ENCODE measurements at places on chromosomes 6 and 20.

DNA sequence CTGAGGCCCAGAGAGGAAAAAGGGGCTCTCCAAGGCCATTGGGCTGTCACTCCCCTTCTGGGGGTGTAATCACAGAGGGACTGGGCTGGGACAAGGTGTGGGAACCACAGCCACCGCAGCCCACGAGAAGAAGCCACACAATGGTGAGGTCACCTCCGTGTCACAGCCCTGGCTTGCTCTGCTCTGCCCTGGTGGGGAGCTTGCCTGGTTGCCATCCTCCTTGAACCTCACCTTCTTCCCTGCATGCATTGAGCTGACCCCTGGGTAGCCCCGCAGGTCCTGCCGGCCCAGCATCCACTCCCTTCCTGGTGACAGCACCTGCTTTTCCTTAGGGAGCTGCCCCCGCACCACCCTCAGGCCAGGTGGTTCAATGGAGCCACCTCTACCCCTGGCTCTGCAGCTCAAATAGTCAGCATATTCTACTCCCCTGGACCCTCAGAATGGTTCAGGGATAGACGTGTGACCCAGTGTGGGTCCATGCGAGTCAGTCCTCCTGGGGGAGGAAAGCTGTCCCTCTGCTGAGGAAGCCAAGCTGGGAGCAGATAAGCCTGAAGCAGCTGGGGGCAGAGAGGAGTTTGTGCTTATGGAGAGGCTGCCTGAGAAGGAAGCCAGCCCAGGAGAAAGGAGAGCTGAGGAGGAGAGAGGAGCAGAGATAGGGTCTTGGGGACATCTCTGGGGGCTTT is 21.3 kb downstream of the RBM38 start:
- DNase-seq, result no peak

DNA sequence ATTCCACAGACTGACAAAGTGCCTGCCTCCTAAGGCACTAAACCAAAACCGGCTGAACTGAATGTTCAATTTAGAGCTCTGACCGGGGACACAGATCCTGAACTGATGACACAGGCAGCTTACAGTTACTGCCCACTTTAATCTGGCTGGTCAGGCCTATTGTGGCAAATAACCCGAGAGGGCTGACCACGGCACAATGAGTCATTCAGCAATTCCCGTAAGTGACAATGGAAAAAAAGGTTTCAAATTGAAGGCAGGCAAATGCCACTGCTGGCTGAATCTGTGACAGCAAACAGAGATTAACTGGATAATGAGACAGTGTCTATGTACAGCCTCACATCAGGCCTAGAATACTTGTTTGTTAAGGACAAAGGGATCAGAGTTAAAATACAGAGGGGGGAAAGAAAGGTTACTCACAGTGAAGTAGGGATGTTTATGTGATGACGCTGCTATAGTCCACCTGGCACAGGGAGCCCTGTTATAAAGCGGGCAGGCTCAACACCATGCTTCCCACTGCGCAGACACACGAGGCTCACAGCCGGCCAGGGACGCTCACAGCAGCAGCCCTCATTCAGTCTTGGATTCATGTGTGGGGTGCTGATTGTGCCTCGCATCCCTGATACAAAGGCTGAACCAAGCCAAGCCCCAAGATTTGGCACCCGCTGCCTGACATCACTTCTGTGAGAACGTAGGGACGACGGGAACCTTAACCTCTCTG is 54.4 kb downstream of the RTN4IP1 start:
- no peak for DNase-seq

- no peak for DNase-seq
Measured at GRCh38 chr6:10382322-10382721, 32.6 kb downstream of the TFAP2A start.

- DNase-seq, result no peak
Measured at GRCh38 chr6:54093326-54093948, 17.8 kb upstream of the MLIP start.

GRCh38 chr6:112560651-112561050 is 213.5 kb downstream of the RFPL4B start:
- DNase-seq, result no peak

DNA sequence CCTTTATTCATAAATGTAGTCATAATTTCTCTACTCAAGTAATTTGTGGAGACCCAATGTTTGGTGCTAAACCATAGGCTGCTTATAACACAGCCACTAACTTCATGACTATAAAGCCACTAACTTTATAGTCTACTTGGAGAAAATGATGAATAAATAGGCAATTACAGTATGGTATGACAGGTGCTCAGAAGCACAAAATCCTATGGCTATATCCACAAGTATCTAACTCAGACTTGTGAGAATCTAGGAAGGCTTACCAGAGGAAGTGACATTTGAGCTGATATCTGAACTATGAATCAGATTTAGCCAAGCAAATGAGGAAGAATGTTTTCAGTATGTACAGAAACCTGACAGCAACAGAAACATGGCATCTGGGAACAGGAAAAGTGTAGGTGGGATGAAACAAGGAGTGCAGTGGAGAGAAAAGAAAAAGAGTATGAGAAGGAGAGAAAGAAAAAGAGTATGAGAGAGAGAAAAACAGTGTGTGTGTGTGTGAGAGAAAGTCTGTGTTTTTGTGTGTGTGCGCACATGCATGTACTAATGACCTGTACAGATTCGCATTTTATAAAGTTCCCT is 59.9 kb downstream of the REV3L start:
- DNase-seq, result peak; percentile 55
